ENCODE measurements at places on chromosomes 7 and 10.

- no peak for DNase-seq
These were observed 80.8 kb upstream of the ADAM12 start for GRCh38 chr10:126468876-126469643.

GRCh38 chr10:72738486-72738885 lies 46.5 kb downstream of the MCU start:
- DNase-seq: no peak

DNA sequence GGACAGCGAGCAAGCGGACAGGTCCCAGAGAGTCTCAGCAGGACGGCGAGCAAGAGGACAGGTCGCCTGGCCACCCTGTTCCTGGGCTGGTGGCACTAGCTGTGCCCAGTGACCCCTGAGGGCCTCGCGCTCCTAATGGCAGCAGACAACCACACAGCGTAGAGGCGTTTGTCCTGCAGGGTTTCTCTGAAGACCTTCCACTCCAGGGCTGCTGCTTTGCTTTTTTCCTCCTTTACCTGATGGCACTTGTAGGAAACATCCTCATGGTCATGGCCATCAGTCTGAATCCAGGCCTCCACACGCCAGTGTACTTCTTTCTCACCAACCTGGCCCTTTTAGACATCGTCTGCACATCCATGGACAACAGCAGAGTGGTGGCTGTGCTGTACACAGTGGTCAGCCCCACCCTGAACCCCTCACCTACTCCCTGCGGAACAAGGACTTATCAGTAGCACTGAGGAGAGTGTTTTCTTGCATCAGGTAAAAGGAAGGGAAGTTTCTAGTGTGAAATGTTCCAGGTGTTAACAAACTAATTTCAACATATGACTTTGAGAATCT lies 27.4 kb downstream of the SCART1 start:
- no peak for DNase-seq

GRCh38 chr7:131312838-131313237 lies 14.8 kb upstream of the MKLN1 start:
- no peak for DNase-seq

DNA sequence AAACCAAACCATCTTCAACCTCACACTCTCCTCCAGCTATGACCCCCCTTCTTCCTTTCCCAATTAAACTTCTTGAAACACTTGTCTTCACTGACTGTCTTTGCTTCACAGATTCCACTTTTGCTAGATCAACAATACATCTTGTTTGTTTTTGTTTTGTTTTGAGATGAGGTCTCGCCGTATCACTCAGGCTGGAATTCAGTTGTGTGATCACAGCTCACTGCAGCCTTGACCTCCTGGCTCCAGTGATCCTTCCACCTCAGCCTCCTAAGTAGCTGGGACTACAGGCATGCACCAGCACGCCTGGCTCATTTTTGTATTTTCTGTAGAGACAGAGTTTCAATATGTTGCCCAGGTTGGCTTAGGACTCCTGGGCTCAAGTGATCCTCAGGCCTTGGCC lies 59.7 kb downstream of the HIP1 start:
- DNase-seq: no peak

GRCh38 chr7:95547361-95548348 lies 48.7 kb downstream of the PDK4 start:
- no peak for DNase-seq

GRCh38 chr10:131933016-131933695 lies 32.3 kb downstream of the PPP2R2D start:
- DNase-seq: no peak

- no peak for DNase-seq
These were observed 14.9 kb downstream of the SLC25A28 start for GRCh38 chr10:99605351-99605750.

GRCh38 chr10:50809596-50809995 lies 69.9 kb downstream of the ASAH2B start:
- no peak for DNase-seq

DNA sequence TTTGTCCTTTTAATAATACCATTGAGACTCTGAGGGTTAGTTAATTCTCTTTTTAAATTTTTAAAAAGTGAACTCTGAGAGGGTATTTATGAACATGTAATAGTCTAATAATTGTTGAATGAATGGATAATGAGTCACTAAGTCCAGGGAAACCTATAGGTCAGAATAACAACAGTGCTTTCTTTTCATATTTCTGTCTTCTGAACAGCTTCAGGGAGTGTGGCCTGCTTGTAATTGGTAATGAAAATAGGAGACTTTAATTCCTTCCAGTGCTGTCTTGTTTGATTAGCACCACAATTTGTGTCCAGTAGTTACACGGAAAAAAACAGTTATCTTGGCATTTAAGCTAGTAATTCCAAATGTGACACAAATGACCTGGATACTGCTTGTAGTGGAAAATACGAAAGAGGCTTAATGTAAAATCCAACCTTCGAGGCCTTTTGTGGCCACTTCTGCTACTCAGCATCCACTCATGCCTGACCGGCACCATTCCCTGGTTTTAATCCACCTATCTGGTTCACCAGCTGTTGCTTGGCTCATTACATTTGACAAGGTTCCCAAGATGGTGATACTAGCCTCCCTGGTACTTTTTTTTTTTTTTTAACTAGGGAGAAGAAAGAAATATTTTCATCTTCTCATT lies 149.3 kb upstream of the IMMP2L start:
- no peak for DNase-seq

DNA sequence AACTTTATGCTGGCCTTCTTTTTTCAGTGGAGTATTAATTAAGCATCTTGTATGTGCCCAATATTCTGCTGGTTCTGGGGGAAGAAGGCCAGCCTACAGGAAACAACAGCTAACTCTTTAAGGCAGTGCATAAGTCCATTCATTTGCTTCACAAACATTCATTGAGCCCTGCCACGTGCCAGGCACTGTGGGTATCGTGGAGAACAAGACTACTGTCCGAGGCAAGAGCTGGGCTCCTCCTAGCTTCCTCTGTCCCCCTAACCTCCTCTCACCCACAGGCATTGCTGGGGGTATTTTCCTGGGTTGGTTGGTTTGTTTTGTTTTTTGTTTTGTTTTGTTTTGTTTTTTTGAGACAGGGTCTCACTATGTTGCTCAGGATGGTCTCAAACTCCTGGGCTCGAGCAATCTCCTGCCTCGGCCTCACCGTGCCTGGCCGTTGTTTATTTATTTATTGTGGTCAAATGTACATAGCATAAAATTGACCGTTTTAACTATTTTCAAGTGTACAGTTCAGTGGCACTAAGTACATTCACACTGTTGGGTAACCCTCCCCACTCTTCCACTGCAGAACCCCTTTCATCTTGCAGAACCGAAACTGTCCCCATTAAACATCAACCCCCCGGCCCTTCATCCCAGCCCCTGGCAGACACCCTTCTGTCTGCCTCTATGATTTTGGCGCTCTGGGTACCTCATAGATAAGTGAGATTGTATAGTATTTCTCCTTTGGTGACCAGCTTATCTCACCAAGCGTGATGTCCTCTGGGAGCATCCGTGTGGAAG lies 32.6 kb downstream of the CHST3 start:
- no peak for DNase-seq

GRCh38 chr10:28281726-28282315 lies 21.0 kb downstream of the MPP7 start:
- DNase-seq: no peak

- no peak for DNase-seq
These were observed 262.1 kb downstream of the CREB5 start for GRCh38 chr7:28674359-28674782.

DNA sequence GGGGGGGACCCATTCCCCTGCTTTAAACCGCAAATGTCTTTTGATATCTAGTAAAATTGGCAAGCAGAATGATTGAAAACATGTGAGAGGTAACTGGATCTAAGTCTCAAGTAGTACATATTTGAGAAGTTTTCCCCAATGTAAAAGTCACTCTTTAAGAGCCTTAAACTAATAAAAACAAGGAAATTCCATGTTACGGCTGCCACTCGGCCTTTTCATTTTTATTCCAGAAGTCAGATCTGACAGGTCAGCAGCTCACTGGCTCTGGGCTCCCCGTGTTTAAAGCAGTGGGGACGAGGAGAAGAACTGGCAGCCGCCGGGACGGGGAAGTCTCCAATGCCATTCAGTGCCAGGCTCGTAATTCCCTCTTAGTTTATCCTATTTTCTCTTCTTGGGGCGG lies 80.7 kb downstream of the CUX1 start:
- no peak for DNase-seq

GRCh38 chr10:72134785-72135767 lies 46.7 kb upstream of the SPOCK2 start:
- no peak for DNase-seq

DNA sequence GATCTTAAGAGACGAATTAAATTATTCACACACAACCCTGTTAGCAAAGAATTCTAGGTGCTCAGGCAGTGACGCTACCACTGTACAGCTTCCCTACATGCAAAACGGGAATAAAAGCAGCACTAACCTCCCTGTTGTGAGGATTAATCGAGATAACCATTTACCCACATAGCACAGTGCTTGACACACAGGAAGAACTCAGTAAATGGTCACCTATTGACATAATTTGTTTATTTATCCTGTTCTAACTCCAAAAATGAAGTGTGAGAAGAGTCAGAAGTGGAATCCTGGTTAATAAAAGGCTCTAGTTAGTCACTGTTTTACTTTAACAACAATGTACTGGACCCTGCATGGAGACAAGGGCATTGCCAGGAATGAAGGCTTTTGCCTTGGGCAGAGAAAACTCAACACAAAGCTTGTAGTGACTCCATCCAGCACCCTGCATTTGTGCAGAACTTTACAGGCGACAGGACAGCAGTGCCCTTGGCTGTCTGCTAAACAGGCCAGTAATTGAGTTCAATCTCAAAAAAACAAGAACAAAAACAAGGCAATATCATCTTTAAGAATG lies 103.8 kb downstream of the SORBS1 start:
- DNase-seq: no peak

GRCh38 chr10:697097-697875 lies 7.8 kb upstream of the DIP2C start:
- no peak for DNase-seq

DNA sequence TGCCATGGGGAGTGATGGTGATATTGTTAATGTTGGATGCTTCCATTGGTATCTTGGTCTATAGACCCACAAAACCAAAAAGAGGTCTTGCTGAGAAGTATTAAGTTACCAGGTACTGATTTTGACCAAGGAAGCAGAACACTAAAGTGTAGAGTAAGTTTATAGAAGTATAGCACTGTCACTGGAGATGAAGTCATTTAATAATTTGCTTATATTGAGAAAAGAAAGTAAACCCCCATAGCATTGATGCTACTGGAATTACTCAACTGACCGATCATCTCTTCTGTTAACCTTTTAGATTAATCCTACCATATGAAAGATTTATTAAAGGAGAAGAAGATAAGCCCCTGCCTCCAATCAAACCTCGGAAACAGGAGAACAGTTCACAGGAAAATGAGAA lies 183.2 kb downstream of the RTKN2 start:
- no peak for DNase-seq

DNA sequence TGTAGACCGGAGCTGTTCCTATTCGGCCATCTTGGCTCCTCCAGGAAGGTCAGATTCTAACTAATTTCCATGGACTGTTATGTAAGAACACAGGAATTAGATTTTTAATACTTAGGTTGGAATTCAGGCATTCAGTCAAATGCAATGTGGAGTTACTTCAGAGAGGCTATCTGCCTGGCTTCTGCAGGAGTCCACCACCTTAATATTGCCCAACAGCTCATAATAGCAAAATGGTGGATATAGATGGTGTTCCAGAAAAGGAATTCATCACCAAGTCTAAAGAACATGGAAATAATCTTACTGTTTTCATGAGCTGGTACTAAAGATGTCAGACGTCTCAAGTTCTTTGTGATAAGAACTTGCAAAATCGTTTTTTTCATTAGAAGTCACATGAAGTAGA lies 39.5 kb downstream of the CRHR2 start:
- DNase-seq: no peak

GRCh38 chr10:46247808-46248569 lies 38.8 kb upstream of the ANTXRL start:
- peak; percentile 35 for DNase-seq

- no peak for DNase-seq
These were observed 59.5 kb upstream of the HECTD2 start for GRCh38 chr10:91350651-91351081.

GRCh38 chr10:85280014-85280413 lies 951.6 kb downstream of the CCSER2 start:
- no peak for DNase-seq

DNA sequence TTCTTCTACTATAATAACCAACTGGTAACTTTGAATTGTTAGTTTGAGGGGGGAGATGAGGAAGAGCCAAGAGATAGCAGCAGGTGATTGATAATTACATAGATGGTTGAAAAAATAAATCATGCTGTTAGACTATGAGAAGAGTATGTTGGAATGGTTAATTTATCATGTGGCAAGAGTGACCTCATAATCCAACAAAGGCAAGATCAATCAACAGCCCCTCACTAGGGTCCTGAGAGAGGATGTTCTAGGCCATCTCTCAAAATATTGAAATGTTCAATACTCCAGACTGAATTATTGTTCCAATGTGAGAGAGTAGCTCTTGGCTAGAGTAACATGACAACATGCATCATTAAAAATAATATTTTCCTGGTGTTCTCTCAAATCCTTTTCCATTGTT lies 67.9 kb downstream of the ADD3 start:
- DNase-seq: no peak

DNA sequence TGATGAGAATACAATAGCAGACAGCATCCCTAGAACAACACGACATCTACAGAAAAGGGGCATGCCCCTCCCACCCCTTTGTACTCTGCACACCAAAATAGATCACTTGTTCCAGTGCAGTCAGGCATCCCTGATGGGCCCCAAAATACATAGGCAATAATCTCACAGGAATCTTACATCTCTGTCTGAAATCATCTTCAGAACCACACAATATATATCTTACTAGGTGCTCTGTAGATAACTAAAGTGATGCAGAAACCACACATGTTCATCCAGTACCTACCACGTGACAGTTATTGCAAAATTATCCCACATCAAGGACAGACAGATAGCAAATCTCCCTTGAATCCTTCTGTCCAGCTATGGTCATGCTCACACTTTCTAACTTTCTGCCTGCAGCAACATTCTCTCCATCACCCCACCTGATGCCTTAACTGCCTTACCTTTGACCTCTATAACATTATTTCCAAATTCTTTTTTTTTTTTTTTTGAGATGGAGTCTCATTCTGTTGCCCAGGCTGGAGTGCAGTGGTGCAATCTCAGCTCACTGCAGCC lies 30.7 kb downstream of the ST8SIA6 start:
- no peak for DNase-seq

GRCh38 chr7:32059289-32060011 lies 10.8 kb downstream of the PDE1C start:
- DNase-seq: no peak

Measured in left ventricle myocardium inferior (tissue), 1 donor.